Amniotic stem cell (primary cell): ENCODE measurements at places on chromosomes 7 and 10.

DNA sequence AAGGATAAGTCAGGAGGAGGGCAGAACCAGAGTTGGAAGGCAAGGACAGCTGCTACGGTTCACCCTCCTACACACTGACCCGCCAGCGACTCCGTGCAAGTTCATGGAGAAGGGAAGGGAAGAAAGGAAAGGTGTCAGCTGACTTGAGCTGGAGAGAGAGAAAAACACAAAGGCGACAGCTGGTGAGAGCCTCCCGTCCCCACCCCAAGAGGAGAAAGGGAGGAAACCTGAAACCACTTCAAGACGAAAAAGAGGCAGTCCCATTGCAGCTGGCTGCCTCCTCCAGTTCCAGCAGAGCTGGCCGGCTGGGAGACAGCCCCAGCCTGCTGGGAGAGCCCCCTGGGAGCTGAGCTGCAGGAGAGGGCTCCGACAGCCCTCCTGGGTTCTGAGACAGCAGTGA lies 75.2 kb downstream of the PARD3 start:
- peak; percentile 37 for DNase-seq

- no peak for DNase-seq
Measured at GRCh38 chr10:129344731-129345355, 122.2 kb upstream of the MGMT start.

DNA sequence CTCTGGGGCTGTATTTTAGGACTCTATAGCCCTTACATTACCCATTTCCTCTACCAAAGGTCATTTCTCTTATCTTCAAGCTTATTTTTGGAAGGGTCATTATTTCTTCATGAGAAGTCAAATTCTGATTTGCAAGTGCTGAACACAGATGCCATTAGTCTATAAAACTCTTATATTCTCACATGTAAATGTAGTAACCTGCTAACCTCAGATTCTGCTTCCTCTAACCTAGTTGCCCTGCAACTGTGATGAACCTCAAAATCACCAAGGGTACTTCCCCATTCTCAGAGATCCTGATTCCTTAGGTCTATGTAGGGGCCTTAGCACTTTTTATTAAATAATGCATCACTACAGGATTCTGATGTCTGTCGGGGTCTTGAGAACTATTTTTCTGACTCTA lies 6.3 kb downstream of the FAS start:
- no peak for DNase-seq

GRCh38 chr10:132387764-132388210 lies 9.2 kb upstream of the PWWP2B start:
- no peak for DNase-seq

DNA sequence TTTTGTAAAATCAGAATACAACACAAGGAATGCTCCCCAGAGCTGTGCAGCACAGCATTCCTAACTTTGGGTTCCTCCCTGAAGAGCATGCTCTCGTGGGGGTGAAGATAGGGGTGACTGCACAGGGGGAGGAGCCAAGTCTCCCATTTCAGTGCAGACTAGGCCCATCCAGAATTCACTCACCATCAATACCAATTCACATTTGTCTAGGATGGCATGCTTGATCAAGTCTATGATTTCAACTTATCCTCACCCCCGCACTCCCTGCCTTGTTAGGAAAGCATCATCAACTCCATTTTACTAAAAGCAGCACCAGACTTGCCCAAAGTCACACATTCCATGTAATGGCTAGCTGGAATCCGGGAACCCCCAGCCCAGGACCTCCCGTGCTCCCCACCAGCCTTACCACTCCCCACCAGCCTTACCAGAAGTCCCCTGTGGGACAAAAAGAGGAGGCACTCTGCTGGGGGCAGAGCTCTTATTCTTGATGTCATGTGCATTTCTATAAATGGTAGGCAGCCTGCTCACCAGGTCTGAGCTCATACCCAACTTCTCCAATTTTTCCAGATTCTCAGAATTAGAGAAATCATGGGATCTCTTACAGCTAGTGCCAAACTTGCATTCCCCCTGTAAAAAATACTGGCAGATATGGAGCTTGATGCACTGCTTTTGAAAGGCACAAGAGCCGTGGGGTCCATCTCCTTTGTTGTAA lies 6.2 kb downstream of the PARP12 start:
- DNase-seq, result no peak

DNA sequence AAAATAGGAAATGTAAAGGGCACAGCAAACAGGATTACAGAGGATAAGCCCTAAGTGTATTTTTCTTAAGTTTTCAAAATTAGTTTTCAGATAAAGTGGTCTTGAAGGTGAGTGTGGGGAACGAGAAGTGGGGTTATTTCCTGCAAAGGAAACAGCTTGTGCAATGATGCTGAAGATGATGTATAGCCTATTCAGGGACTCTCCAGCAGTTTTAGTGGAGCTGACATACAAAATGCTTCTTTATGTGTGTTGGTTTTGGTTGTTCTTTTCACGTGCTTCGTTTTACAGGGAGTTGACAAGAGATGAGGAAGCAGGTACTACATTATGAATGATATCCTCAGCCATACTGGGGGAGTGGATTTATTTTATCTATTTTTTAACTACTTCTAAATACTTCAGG lies 20.5 kb downstream of the CASD1 start:
- no peak for DNase-seq

DNA sequence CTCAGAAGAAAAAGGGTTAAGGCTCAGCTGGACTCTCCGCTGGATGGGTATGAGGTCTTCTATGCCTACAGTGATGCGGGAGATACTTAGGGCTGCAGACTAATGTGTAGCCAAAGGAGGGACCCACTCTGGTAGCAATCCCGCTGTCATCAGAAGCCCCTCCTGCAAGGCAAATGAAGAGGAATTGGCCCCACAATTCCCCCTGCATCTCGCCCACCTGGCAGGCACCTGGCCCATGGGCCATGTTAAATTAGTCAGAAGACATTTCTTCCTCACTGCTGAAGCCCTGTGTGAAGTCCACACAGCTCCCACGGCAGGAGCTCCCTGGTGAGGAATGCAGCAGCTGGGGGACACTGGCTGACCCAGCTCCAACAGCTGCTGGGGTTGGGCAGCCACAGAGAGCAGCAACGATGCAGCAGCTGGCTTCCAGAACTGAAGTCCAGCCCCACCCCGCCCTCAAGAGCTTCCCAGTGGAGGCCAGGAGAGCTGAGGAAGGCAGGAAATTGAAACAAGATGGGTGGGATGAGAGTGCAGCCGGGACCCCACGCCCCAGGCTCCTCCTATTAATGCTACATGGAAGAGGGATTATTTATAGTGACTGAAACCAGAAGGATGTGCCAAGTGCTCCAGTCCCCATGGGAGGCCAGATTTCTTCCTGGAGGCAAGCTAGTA lies 5.5 kb downstream of the VSTM4 start:
- no peak for DNase-seq

DNA sequence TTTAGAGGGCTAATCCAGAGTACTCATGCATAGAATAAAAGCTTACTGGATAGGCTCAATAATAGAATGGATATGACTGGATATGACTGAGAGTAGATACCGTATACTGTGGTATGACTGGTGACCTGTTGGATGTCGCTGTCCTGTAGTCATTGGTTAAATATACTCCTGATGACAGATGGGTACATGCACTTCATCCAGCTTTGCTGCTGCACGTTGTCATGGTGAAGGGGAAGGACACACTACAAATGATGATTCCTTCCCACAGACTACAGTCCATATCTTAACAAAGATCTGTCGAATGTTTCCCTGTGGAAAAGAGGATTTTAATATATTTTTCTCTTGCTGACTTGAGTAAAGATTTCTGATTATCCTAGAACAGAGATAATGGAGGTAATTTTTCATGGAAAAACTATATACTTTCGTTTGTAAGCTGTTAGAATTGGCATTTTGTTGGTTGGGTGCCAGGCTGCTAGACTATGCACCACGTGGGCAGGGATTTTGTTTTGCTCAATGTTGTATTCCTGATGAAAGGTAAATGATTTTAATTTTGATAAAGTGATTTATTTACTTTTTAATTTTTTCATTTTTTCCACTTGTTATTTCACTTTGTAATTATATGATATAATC lies 97.3 kb downstream of the PPP1R9A start:
- no peak for DNase-seq

- no peak for DNase-seq
Measured at GRCh38 chr7:71645836-71646235, 513.9 kb downstream of the GALNT17 start.
